Astrocyte of the spinal cord (primary cell): ENCODE measurements at places on chromosomes 11 and 22.

DNA sequence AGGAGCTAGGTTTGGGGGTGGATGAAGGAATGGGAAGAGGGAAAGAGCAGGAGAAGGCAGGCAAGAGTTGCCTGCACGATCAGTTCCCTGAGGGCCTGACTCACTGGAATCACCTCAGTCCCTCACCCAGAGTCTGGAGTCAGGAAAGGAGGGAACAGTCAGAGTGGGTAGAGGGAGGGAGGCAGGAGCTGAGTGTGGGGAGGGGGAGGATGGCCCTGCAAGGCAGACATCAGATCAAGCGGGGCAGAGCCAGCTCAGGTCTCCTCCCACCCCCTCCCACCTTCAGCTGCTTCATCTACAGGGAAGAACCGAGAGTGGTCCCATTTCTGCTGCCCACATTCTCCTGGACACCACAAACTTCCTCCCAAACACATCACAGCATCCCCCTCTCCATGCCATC, 58.9 kb downstream of the PDE2A start:
- DNase-seq: no peak

GRCh38 chr11:94020777-94021481, at the start of gene HEPHL1:
Gene HEPHL1 (plus strand): TSS chr11:94021354. CDS start chr11:94021369, 15 bp downstream.
- no peak for DNase-seq

- DNase-seq: peak; percentile 80
Measured at GRCh38 chr11:46520971-46521745, 72.7 kb downstream of the AMBRA1 start.

DNA sequence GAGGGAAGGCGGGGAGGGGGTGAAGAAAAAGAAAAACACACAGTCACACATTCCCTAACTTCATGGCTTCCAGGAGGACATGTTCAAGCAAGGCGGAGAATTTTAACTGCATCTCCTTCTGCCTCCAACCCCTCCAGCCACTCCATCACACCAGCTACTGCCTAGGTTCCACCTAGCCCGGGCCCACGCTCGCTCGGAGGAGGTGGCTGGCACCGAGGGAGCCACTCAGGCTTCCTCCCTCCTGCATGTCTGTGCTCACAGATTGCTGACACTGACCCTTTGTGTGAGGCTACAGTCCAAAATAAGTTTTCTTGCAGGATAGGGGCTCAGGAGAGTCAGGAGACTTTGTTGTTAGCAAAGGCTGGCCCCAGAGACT, 9.4 kb upstream of the OPCML start:
- no peak for DNase-seq

- no peak for DNase-seq
Measured at GRCh38 chr22:26937213-26937612, 279.8 kb downstream of the MIAT start.

GRCh38 chr22:38106814-38107578, 3.5 kb downstream of the BAIAP2L2 start:
- no peak for DNase-seq

DNA sequence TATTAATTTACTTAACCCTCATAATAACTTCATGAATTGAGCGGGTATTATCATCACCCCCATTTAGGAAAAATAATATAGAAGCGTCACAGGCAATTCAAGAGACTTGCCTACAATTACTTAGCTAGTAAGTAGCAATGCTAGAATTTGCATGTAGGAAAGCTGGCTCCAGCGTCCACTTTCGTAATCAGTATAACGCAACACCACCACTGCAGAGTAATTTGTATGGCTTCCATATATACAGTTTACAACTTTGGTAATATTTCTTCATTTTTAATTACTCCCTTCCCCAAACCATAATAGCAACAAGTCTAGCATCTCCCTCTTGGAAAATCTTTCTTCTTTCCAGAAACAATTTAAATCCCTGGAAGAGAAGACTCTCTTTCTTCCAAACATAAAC, 89.9 kb upstream of the OR5AK2 start:
- no peak for DNase-seq

- no peak for DNase-seq
Measured at GRCh38 chr11:45265969-45266675, 20.0 kb downstream of the SYT13 start.

DNA sequence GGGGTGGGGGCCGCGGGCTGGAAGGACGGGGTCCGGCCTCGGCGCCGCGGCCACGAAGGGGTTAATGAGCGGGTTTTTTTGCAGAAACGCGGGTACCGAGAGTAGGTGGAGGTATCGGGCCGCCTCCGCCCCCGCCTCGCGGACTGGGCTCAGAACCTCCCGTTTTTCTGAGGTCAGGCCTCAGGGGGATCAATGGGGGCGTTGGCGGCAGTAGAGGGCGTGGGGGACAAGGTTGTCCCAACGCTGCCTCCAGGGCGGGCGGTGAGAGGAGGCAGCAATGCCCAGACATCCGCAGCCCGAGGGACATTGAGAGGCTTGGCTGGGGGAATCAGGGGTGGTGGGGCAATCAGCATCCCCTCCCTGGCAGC, 34.8 kb upstream of the PRODH start:
- DNase-seq: no peak

DNA sequence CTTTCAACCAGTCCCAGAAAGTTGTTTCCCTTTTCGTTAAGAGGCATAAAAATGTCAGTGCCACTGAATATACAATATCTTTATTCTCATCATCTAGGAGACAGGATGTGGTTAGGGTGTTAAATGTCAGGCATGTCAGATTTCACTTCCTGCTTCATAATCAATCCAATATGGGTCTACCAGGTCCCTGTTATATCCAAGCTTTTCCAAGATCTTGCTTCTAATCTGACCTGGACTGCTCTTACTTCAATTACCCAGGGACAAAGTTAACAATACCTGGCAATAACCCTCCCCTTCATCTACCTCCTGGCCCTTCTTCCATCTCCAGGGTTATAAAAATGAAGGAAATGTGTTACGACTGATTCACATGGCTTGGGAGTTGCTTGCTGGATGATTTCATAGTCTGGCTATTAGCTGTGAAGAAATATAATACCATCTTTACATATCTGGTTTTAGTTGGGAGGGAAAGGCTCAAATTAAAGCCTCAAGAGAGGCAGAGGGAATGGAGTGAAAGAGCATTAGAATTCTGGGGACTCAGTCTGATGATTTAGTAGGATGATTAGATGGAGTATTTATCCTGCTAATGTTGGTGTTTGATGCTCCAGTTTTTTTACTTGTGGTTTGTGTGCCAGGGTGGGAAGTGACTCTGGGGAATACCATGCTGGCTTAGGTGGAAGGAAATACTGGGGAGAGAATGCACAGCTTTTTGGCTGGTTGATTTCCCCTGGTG, 534.3 kb downstream of the ETS1 start:
- DNase-seq: peak; percentile 84

DNA sequence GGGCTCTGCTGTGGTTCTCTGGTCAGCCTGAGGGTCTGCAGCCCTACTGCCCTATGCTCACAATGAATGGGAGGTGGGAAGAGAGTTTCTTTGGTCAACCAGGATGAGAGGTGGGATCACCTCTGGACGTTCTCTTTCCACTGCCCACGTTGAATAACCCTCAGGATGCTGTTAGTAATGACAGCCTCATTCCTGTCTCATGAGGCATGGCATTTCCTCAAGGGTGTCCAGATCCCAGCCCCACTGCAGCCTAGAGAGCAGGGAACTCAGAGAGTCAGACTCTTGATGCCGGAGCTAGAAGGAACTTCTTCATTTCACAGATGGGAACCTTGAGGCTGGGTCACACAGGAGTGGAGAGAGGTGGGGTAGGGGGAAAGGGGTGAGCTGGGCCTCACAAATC, 196.0 kb downstream of the CEP164 start:
- peak; percentile 1 for DNase-seq

- DNase-seq: no peak
Measured at GRCh38 chr11:133965031-133965601, 8.3 kb upstream of the IGSF9B start.

GRCh38 chr22:29821291-29822016, 16.6 kb downstream of the ASCC2 start:
- DNase-seq: peak; percentile 83

- no peak for DNase-seq
Measured at GRCh38 chr11:11304550-11304949, 48.5 kb downstream of the CSNK2A3 start.

GRCh38 chr11:109553284-109553683, 131.3 kb downstream of the C11orf87 start:
- no peak for DNase-seq
